ENCODE measurements at places on chromosomes 2 and 18.
A peak's percentile ranks its signal among the peaks of the same experiment; 100 is the strongest.

GRCh38 chr2:26583381-26583911 lies 57.7 kb downstream of the CIB4 start:
- DNase-seq: no peak

- DNase-seq: no peak
Observed at GRCh38 chr2:204019572-204020501, 83.3 kb downstream of the ICOS start.

DNA sequence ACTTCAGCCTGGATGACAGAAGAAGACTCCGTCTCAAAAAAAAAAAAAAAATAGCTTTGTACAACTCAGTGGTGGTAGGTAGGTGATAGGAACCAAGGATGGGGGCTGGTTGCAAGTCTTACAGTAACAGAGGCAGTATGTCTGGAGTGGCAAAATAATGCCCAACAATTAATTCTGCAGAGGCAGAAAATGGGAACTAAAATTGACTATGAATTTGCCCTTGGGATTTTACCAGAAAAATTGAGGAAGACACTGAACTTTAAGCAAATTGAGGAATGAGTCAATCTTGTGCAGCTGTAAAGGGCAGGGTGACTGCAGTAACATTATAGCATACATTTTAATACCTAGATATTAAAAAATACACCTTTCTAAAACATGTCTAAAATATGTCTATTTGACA lies 292.1 kb upstream of the FBXO11 start:
- no peak for DNase-seq

DNA sequence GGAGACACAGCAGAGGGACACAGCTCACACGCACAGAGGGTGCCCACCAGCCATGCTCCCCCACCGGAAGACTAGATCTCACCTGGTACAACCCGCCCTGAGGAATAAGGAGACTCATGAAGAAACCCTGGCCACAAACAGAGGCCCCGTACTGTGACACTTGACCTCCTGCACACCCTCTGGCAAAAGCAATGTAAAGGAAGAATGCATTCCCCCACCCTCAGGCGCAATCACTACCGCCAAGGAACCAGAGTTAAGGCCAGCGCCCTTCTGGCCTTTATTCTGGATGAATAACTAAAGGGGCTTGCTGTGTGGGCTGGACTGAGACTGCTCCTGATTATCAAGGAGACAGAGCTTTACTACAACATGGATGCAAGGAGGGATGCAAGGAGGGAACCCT lies 509.2 kb upstream of the SPHKAP start:
- no peak for DNase-seq

- no peak for DNase-seq
Observed at GRCh38 chr2:236343400-236344161, 79.4 kb upstream of the ASB18 start.

DNA sequence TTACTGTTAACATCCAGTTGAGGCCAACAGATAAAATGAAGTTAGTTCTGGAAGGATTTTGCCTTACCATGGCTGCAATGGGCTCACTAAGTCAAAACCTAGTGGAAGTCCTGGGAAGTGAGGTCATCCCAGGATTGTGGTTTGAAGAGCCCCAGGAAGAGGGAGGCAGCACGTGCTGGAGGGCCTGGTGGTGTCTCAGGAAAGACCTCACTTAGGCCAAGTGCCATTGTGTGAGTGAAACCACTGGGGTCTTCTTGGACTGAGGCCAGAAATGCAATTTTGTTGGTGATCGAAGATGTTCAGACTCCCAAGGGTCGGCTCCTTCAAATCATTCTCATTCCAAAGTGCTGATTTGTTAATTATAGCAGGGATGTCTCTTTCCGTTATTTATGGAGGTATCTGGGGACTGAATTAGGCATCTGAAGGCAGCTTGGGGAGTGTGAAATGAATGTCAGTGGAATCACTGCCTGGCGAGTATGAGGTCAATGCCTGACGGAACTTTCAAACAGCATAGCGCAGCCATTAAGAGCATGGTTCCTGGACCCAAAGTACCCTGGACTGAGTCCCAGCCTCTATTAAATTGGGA lies 60.0 kb downstream of the IL1R2 start:
- peak; percentile 74 for DNase-seq

DNA sequence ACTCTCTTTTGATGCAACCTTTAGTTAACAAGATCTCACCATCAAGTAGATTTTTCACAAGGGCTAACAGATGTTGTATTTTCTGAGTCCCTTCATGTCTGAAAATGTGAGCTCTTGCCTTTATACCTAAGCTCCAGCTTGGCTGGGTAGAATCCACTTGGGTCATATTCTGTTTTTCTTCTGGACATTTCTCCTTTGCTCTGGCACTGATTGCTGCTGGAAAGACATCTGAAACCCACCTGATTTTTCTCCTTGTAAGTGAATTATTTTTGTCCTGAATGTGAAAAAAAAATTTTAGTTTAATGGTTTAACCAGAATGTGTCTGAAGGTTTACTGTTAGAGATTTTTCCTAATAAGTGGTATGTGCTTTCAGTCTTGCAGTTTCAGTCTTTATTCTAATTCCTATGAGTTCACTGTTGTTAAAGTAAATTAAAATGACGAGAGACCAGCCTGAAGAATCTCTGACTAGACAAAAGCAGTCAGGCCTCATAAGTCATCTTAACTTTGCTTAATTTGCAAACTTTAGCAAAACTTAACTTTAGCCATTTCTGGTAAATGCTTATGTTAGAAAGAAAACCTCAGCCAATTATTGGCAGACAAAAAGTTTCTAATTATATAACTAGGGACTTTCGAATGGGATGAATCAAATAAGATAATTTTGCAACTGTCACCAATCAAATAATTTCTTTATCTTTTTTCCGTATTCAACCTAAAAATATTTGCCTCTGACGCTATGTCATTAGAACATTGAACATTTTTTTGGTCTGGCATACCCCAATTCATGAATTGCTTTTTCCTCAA lies 70.8 kb downstream of the ACAA2 start:
- DNase-seq: no peak

- no peak for DNase-seq
Observed at GRCh38 chr2:218785103-218785502, 3.2 kb downstream of the CYP27A1 start.

GRCh38 chr18:73274812-73275621 lies 407.2 kb upstream of the NETO1 start:
- no peak for DNase-seq

GRCh38 chr18:24021505-24021904 lies 7.0 kb downstream of the TTC39C start:
- no peak for DNase-seq

GRCh38 chr2:235390108-235390815 lies 103.6 kb upstream of the AGAP1 start:
- DNase-seq: no peak

- DNase-seq: peak; percentile 78
Observed at GRCh38 chr2:11498543-11499034, 32.6 kb upstream of the E2F6 start.

GRCh38 chr2:65076345-65076710 lies 20.1 kb downstream of the CEP68 start:
- DNase-seq: no peak

DNA sequence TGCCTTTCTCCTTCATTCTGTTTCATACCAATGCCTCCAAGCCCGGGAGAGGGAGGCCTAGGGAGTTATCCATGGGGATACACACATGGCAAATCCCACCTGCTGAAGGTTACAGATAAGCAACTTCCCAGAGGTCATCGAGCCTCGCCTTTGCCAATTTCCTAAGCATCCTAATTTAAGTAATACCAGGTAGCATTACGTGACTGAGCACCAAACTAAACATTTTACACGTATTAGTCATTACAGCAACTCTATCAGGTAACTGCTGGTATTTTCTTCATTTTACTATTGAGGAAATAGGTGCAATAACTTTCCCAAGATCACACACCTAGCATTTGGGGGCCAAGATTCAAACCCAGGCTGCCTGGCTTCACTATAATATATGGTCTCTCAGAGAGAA lies 30.1 kb upstream of the BZW1 start:
- no peak for DNase-seq

- no peak for DNase-seq
Observed at GRCh38 chr2:190184460-190184859, 121.9 kb upstream of the MSTN start.

GRCh38 chr2:4144731-4145130 lies 441.4 kb downstream of the DCDC2C start:
- DNase-seq: no peak

DNA sequence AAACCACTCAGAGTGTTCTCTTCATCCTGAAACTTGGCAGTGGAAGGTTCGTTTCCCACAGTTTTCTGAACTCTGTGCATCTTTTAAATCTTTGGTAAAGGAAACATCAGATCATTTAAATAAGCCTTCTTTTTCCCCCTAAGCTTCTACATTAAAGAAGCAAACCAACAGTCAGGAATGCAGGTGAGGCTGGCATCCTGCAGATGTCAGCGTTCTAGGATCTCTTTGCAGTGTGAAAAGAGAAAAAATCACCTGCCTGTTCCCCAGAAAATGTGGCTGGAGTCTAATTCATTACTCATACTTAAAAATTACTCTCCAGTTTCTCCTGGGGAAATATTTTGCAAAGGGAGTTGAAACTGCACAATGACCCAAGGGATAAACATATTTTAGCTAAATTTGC lies 64.5 kb upstream of the ZCCHC2 start:
- no peak for DNase-seq

DNA sequence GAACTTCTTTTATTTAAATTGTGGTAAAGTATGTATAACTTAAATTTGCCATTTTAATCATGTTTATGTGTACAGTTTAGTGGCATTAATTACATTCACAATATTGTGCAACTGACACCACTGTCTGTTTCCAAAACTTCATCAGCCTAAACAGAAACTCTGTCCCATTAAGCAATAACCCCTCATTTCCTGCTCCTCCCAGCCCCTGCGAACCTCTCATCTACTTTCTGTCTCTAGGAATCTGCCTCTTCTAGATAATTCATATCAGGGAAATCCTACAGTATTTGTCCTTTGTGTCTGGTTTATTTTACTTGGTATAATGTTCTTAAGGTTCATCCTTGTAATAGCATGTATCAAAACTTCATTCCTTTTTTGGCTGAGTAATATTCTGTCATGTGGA lies 75.1 kb downstream of the BOLA3 start:
- no peak for DNase-seq

- DNase-seq: no peak
Observed at GRCh38 chr2:85405201-85406059, 4.7 kb downstream of the CAPG start.

GRCh38 chr2:11379558-11379957 lies 35.1 kb upstream of the ROCK2 start:
- no peak for DNase-seq

- DNase-seq: no peak
Observed at GRCh38 chr18:49701190-49701589, 112.1 kb downstream of the ACAA2 start.

GRCh38 chr2:57796527-57796926 lies 250.1 kb upstream of the VRK2 start:
- DNase-seq: no peak

DNA sequence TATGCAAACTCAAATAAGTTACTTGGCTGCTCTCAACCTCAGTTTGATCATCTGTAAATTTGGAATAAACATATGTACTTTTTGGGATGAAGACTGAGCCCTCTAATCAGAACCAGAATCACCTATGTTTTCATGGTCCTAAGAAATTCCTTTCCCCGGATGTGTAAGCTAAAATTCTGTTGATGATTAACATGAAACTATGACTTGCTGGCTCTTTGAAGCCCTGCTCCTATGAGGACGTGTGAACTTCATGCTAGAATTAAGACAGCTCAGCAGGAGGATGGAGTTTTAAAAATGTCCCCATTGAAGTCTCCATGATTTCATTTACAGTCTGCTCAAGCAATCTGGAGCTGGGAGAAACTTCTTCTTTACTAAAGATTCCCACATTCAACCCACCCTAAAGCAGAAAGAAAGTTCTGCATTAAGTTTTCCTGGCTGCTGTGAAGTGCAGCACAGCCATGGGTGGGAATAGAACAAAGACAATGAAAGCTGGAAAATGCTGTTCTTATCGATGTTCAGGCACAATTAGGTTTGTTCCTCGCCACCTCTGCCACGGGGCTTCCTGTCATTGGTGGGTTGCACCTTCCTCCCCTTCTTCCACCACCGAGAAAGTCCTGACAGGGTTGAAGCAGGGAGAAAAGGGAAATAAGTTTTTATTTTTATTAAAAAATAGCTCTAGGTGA lies 50.9 kb downstream of the ADCYAP1 start:
- DNase-seq: no peak

GRCh38 chr18:56305583-56305982 lies 332.8 kb downstream of the TXNL1 start:
- no peak for DNase-seq

DNA sequence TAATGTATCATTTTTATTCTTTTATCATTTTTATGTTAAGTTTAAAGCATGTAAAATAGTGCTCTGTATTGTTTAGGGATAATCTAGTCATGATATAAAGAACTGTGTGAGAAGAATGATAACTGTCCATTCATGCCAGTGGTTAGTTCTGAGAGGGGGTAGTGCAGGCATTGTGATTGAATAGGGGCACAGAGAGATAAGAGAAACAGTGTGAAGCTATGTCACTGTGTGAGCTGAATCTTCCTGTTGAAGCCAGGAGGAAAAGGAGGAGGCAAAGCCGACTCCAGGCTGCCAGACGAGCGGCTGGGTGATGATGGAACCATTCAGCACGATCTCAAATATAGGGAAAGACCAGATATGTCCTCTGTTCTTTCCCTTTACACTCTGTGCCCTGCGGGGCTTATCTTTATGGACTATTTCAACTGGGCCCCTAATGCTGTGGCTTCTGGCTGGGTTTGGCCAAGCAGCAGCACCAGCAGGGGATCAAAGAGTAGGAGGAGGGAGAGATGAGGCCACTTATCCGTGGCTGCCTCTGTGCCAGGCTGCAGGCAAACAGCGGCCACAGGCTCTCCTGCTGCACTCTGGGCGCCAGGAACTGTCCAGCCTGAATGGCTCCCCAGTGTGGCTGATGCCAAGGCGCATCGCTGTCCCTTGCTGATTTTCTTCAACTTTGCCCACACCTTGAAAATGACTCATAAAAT lies 128.0 kb downstream of the SPP2 start:
- DNase-seq: peak; percentile 51

DNA sequence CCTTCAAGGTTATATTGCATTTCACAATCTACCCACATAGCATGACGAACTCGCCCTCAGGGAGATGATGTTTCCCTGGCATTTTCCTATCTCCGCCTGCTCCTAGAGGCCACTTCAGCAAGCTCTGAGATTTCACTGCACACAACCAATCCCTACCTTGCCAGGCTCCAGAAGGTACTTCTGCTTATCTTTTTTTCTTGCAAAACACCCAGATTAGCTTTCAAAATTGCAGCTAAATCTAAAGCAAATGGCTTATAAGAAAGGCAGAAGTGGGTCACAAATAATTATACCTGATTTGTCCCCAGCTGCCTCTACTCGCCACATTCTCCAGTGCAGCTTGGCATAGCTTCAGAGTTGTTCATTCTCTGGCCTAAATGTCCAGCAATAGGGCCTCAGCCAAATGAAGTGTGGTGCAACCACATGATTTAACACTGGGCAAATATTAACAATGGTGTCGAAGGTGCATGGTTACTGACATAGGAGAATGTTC lies 32.4 kb upstream of the MRPL19 start:
- no peak for DNase-seq

- no peak for DNase-seq
Observed at GRCh38 chr18:40371673-40372072, 1583.4 kb upstream of the PIK3C3 start.

GRCh38 chr18:3902676-3903075 lies 452.7 kb downstream of the TGIF1 start:
- no peak for DNase-seq

GRCh38 chr18:44107187-44107586 lies 573.5 kb upstream of the SETBP1 start:
- DNase-seq: no peak
